ENCODE measurements at places on chromosomes 7 and 10.

DNA sequence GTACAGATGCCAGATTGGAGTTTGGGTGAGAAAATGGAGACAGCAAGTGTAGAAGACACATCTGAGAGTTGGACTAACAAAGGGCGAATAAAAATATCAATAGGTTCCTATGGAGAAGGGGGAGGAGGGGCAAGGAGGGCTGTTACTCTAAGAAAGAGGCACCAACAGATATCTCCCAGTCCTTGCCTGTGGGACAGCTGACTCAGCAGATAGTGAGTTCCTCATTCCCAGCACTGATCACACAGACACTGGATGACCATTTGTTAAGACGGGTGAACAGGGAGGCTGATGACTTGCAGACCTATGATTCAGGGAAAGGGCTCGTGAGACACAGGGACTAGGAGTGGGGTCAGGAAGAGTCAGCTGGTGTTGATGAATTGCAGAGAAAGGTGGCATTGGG is 5.7 kb upstream of the PRR15 start:
- DNase-seq = no peak

DNA sequence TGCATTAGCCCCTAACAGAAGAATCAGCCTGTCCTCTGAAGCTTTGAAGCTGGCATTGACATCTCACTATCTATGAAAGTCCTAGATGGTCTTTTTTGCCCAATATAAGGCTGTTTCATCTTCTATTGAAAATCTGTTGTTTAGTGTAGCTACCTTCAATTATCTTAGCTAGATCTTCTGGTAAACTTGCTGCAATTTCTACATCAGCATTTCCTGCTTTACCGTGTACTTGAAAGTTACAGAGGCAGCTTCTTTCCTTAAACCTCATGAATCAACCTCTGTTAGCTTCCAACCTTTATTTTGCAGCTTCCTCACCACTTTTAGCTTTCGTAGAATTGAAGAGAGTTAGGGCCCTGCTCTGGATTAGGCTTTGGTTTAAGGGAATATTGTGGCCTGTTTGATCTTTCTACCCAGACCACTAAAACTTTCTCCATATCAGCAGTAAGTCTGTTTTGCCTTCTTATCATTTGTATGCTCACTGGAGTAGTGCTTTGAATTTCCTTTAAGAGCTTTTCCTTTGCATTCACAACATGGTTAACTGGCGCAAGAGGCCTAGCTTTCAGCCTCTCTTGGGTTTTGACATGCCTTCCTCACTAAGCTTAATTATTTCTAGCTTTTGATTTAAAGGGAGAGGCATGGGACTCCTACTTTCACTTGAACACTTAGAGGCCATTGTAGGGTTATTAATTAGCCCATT is 32.5 kb downstream of the ARID5B start:
- DNase-seq = no peak

DNA sequence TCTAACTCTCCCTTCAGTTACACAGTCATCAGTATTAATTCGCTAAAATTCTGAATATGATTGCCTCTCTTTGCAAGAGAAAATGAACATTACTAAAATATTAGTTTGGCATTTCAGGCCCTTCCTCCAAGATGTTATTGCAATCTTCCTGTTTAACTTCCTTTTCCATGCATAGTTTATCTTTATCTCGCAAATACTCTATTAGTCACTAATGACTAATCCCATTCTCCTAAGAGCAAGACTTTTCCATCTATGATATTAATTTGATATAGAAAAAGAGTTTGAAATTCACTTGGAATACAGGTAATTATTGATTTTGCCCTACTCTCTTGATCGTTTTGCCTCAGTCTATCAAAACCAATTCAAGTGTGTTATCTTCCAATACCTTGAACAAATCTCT is 41.8 kb upstream of the SEMA3A start:
- no peak for DNase-seq

- no peak for DNase-seq
These were observed 4.1 kb downstream of the KNDC1 start for GRCh38 chr10:133163889-133164815.

DNA sequence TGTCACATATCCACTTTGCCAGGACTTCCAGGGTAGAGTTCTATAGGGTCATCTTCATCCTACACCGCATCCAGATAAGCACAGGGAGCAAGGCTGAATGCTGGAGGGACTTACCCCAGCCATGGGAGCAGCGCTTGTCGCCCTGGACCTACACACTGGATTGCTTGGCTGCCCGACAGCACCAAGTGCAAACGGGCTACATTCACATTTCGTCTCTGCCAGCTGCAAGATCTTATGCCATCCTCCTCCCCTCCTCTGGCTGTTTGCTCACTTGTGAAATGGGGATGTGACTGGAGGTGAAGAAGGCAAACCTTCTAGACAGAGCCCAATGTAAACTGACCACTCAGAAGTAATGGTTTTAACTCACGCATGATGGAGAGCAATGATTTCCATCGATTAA is 1.0 kb downstream of the DDC start:
- DNase-seq = no peak

- no peak for DNase-seq
These were observed 1125.3 kb upstream of the C7orf33 start for GRCh38 chr7:147465223-147465622.

GRCh38 chr10:44385026-44385695 is at the start of gene CXCL12:
Gene CXCL12, minus strand, starts transcription at chr10:44385097. Its CDS starts 92 bp downstream, at chr10:44385005.
- DNase-seq = no peak

- no peak for DNase-seq
These were observed 4.5 kb upstream of the ZNF438 start for GRCh38 chr10:31036209-31036608.

DNA sequence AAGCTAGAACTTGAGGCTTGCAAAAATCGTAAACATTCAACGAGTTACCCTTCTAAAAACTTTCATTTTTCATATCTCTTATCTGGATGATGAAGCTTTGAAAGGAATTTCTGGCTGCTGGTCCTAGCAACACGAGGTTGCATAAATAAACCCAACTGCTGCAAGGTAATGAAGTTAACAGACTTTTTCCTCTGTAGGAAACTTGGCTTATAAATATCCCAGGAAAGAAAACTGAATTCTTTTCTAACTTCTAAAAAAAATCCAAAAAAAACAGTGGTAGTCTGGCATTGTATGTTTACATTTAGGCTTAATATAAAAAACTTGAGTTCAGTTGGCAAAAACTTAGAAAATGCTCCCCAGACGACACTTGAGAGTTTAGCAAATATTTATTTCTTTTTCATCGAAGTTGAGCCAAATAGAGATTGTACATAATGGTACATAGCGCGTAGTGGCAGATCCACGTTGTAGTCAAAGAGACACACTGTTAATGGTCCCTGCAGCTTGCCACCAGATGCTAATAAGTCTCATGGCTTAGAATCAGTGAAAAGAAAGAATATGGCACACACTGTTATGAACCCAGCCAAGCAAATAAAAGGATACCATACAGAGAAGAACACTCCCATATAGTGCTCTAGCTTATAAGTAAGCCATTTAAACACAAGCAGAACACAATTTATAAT is 200.3 kb upstream of the PCLO start:
- DNase-seq = no peak

DNA sequence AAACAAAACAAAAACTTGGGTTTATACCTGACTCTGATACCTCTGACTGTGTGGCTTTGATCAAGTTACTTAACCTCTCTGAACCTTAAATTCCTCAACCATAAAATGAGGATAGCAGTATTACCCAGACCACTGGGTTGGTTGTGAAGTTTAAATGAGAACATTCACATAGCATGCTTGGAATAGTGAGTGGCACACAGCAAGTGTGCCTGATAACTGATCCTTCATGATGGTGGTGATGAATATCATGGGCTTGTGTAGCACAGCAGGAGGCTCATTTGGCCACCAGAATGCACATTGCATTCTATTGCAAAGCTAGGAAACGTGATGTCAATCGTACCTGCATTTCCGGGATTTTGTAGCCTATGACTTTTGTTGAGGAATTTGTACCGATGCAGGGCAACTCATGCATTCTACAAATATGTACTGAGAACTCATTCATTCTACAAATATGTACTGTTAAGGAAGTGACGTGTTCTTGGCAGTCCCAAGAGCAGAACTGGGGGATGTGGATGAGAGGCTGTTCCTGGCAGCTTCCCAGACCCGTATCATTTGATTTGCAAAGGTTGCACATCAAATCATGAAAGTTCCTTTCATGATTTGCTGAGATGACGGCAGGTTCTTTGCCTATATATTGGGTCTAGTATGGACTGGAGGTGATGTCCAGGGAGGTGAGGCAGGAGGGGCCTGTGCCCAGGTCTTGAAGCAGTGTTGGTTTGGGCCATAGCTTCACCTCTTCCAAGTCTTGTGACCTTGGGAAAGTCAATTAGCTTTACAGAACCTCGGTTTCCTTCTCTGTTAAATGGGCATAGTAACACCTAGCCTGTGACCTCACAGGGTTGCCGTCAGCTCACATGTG is 94.6 kb upstream of the SMNDC1 start:
- no peak for DNase-seq

GRCh38 chr7:107007892-107008287 is 36.6 kb upstream of the PRKAR2B start:
- no peak for DNase-seq

- DNase-seq = no peak
These were observed 210.6 kb downstream of the ZNF365 start for GRCh38 chr10:62584731-62585130.

DNA sequence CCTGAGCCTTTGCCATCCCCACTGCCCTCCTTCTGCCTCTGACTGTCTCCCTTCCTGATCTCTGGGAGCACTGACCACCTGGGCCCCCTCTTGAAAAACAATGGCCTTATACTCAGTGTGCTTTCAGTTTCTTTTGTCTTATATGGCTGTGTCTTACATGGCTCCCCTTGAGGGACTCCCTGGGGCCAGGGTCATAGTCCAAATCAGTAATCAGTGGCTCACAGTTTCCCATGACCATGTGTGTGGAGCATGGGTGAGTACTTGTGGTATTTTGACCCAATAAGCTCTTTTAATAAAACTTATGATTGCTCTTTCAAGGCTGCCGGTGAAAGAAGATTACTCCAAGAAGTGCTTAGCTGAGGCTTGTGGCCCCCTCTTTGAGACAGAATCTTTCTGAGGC is 62.4 kb upstream of the PCBD1 start:
- DNase-seq = no peak

DNA sequence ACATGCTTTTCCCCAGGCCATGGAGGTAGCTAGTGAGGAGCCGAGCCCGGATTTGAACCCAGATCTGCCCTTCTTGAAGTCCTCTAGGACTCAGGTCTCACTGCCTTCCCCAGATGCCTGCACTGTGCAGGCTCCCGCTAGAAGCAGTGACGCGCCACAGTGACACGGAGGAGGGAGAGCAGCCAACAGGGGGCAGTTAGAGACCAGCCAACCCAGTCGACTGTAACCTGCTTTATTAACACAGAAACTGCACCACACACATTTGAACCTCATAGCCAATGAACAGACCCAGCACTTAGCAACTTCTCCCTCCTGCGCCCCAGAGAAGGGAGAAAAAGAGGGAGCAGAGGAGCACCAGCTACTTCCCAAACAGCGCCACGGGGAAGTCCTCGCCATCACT is 27.4 kb downstream of the PILRA start:
- no peak for DNase-seq

- no peak for DNase-seq
These were observed 233.5 kb downstream of the TCF7L2 start for GRCh38 chr10:113183573-113183972.

- no peak for DNase-seq
These were observed 35.5 kb downstream of the VIM start for GRCh38 chr10:17263580-17263979.

- no peak for DNase-seq
These were observed 2.6 kb upstream of the MBL2 start for GRCh38 chr10:52775132-52775647.

DNA sequence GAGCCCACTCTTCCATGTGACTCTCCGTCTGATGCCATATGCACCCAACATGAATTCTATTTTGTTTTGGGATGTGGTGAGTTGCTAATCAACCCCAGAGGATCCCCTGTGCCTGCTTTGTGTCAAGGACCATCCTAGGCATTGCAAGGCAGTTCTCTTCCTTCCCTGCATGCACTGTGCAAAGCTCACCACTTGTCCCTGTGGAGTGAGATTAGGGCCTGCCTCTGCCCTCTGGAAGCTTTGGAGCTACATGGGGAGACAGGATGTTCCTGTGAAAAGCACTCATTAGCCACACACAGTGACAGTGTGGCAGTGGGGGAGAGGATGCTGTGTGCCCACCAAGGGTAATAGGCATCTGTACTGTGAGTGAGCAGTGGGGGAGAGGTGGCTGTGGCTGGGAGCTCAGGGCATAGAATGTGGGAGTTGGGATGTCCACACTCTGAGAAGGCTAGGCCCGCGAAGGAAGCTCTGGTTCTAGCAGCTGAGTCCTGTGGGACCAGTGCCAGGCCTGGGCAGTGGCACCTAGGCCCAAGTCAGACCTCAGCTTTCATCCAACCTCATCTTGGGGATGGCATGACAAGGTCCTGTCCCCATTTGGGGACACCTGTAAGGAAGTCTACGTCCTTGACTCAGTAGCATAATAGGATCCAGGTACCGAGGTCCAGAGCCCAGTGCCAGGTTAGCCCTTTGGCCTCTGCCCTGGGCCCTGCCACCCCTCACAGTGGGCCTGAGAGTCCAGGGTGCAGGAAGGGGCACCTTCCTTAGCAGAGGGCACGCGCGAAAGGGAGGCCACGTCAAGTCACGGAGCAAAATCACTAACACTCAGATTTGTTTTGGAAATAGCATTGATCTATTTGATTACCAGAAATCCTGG is 6.6 kb downstream of the ADRA2A start:
- no peak for DNase-seq

DNA sequence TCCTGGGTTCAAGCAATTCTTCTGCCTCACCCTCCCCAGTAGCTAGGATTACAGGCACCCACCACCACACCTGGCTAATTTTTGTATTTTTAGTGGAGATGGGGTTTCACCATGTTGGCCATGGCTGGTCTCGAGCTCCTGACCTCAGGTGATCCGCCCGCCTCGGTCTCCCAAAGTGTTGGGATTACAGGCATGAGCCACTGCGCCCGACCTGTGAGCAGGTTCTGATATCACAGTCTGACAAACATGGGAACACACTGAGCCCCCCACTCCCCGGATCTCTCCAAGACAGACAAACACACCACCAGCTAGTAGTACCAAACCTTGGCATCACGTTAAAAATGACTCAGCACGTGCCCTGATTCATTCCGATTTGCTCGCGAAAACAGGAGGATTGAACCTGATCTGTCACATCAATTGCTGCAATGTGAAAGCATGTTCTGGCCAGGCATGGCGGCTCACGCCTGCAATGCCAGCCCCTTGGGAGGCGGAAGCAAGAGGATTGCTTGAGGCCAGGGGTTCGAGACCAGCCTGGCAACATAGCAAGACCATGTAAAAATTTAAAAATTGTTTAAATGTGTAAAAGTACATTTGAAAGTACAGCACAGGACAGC is 106.5 kb downstream of the SMURF1 start:
- DNase-seq = no peak

- DNase-seq = no peak
These were observed 261.7 kb upstream of the TCERG1L start for GRCh38 chr10:131573256-131573655.

- DNase-seq = no peak
These were observed 141.5 kb upstream of the CAV2 start for GRCh38 chr7:116357781-116358670.
